ENCODE measurements at places on chromosomes 7 and 10.

GRCh38 chr10:119370111-119370741, 162.9 kb downstream of the GRK5 start:
- no peak for DNase-seq

- DNase-seq = no peak
Measured at GRCh38 chr7:99559175-99559915, 903 bp downstream of the ZNF655 start.

GRCh38 chr7:82805527-82805960, 357.1 kb downstream of the PCLO start:
- DNase-seq = peak; percentile 6

DNA sequence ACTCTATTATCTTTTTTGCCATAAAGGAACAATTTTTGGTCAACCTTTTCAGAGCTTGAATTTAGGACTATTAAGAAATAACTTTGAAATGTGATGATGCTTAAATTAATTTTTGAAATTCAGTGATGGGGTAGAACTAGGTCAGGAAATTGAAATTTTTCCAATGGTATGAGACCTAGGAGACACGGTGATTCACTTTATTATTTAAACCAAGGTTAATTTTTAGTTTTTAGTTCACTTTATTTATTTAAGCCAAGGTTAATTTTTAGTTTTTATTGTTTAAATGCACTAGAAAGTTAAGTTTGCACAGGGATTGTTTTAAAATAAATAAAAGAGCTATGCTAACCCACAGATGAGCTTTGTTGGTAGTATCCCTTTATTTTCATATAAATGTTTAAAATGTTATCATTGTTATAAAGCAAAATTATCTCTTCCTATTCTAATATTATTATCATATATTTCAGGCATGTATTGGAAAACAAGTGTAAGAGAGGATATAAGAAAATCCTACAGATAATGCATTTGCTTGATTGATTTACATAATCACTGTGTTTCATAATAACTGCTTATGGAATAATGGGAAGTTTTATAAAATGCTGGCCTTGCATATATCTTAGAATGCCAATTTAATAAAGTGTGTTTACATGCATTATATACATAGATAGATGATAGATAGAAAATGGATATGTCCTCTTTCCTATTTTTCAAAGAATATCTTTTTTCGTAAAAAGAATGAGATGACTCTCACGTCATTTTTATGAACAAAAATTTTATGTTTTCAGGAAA, 163.6 kb downstream of the HGF start:
- DNase-seq = no peak

GRCh38 chr7:26293569-26294308, 2.1 kb downstream of the SNX10 start:
- peak; percentile 80 for DNase-seq

GRCh38 chr10:50540069-50540825, 83.5 kb downstream of the SGMS1 start:
- no peak for DNase-seq

DNA sequence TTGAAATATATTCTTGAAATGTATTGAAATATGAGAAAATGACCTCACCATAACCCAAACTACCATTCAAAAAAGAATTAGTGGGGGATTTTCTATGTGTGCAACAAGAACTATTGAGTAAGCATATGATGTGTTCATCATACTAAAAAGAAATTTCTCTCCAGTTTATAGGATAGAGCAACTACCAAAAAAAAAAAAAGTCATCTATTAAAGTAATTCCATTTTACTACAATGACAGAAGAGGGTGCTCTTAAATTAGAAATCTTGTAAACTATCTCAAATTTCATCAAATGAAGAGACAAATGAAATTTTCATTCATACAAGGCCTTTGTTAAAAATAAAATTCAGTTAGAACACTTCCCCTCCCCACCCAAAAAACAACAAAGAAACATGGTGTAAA, 195.4 kb upstream of the PLXDC2 start:
- no peak for DNase-seq

DNA sequence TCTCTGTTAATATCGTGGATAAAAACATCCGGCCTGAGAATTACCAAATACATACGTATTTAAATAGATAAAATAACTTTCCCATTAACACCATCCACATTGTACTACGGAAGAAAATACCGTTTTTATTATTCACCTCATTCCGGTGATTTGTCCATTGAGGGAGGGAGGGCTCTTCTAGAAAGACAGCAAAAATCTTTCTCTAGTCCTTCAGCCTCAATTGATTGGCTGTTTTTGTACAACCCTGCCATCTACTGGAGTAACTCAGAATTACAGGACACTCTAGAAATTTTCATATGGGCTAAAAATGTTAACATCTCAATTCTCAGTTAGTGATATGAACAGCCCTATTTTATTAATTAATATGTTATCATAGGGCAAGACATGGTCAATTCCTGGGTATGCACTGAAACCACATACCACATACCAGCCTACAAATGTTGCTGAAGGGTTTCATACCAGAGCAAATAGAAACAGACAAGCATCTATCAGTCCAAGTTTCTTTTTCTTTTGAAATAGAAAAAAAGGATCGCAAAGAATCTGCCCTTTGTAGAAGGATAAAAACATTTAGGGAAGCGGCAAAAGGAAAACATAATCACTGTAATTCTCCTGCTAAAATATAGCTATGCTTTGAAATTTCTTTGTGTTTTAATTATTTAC, 55.8 kb upstream of the CDCA7L start:
- DNase-seq = no peak

DNA sequence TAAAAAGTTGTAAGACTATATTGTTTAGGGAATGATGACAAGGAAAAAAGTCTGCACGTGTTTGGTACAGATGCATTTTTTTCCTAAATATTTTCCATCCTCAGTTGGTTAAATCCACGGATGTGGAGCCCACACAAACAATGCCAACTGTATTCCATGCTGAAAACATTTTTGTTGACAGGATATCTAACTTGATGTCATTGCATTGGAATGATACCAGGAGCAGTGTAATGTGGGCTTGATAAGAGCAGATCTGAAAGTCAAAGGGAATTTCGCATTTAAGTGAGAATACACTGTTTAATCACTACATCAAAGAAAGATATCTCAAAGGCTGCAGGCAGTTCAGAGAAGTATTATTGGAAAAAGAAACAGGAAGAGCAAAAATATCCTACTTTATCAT, 49.5 kb upstream of the TMEM140 start:
- DNase-seq = no peak

- DNase-seq = no peak
Measured at GRCh38 chr7:23938937-23939552, 229.0 kb downstream of the STK31 start.

GRCh38 chr10:14173391-14173705, 157.4 kb downstream of the FRMD4A start:
- DNase-seq = no peak

Measured in HL-60 (cell line).